Astrocyte (in vitro differentiated cells and primary cell): ENCODE measurements at places on chromosomes 2 and 18.

GRCh38 chr2:231128541-231128940 lies 3.7 kb upstream of the HTR2B start:
- no peaks in the 10 kb centered on the region for H3K27me3 ChIP-seq
- peaks cover 3% of the 10 kb centered on the region for H3K4me1 ChIP-seq
- H3K36me3 ChIP-seq, result no peaks in the 10 kb centered on the region
- H3K27ac ChIP-seq, result no peak overlapping the region
- no peak for DNase-seq

DNA sequence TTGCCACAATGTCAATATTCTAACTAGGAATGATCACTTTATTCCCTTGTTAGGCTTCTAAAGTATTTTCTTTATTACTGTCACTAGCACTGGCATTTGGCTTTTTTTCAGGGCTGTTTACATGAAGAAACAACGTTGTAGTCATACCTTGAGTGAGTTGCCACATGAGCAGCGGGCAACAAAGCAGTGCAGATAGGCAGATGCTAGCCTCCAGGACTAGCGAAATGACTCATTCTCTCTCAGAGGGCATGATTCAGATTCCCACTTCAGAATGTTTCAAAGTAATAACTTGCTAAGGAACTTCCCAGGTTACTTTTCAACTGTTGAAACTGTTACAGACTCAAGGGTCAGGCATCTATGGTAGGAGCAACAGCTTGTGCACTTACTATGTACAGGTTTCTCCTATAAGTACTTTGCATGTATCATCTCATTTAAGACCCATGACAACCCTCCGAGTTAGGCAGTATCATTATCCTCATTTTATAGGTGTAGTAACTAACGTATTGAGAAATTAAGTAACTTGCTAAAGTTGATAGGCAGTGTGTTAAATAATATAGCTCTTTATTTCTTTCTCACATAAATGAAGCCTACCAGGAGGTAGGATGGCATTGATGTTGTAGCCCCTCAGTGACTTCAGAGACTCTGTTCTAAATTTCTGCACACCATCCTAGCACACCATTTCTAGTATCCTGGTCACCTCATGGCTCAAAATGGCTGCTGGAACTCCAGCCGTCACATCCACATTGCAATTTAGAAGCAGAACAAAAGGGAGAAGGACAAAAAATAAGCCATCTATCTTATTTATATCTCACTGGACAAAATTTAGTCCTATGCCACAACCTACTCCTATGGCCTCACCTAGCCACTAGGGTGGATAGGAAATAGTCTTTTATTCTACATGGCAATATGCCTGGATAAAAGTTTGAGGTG lies 83.3 kb downstream of the ICOS start:
- H3K27me3 ChIP-seq, result peaks cover under 1% of the 10 kb centered on the region
- no peak overlapping the region for H3K4me3 ChIP-seq

GRCh38 chr2:75079575-75079974 lies 119.7 kb downstream of the TACR1 start:
- DNase-seq, result peak; percentile 12
- H3K36me3 ChIP-seq, result no peaks in the 10 kb centered on the region
- peaks cover 6% of the 10 kb centered on the region for H3K4me1 ChIP-seq
- H3K27me3 ChIP-seq, result no peaks in the 10 kb centered on the region
- H3K4me3 ChIP-seq, result no peak overlapping the region

GRCh38 chr2:236582968-236583367 lies 13.3 kb downstream of the ACKR3 start:
- no peak for DNase-seq
- no peak overlapping the region for H3K4me3 ChIP-seq
- H3K36me3 ChIP-seq, result no peaks in the 10 kb centered on the region
- H3K27me3 ChIP-seq, result peaks cover 2% of the 10 kb centered on the region
- H3K27ac ChIP-seq, result no peak overlapping the region

DNA sequence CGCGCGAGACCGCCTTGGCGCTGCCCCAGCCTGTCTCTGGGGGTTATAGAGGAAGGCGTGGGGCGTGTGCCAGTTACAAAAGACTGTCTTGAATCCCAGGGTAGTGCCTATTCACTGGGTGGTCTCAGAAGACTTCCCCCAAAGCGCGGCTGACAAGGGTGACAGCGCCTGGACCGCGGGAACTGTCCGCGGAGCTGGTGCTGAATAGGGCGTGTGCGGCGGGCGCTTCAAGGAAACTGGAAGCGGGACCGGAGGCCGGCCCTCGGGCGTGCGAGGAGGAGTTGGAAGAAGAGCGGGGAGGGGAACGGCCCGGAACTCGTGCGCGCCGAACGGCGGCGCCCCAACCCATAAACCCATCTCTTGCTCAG lies 2.3 kb downstream of the EGR4 start:
- H3K27me3 ChIP-seq, result peaks cover 92% of the 10 kb centered on the region
- no peaks in the 10 kb centered on the region for H3K36me3 ChIP-seq
- DNase-seq, result peak; percentile 36

DNA sequence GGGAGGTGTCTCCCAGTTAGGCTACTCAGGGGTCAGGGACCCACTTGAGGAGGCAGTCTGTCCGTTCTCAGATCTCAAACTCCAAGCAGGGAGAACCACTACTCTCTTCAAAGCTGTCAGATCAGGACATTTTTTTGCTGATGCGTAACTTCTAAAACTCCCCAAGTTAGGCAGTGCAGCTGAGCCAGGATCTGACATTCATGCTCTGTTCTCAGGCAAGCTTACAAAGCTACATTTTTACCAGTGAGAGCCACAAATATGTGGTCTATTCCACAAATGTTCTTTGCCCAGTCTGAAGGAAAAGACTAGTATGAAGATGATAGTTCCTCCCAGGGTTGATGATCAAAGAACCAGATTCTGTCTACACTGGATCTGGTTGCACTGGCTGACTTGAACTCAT lies 184.1 kb downstream of the MTCL1 start:
- H3K27me3 ChIP-seq, result no peaks in the 10 kb centered on the region
- DNase-seq, result peak; percentile 87
- H3K36me3 ChIP-seq, result no peaks in the 10 kb centered on the region
- H3K27ac ChIP-seq, result peak overlapping the region; percentile 75
- H3K4me3 ChIP-seq, result peak overlapping the region; percentile 32

GRCh38 chr18:59267503-59268126 lies 5.6 kb downstream of the RAX start:
- no peak for DNase-seq
- H3K4me1 ChIP-seq, result peaks cover 3% of the 10 kb centered on the region
- no peaks in the 10 kb centered on the region for H3K36me3 ChIP-seq
- H3K27ac ChIP-seq, result no peak overlapping the region
- no peak overlapping the region for H3K4me3 ChIP-seq

DNA sequence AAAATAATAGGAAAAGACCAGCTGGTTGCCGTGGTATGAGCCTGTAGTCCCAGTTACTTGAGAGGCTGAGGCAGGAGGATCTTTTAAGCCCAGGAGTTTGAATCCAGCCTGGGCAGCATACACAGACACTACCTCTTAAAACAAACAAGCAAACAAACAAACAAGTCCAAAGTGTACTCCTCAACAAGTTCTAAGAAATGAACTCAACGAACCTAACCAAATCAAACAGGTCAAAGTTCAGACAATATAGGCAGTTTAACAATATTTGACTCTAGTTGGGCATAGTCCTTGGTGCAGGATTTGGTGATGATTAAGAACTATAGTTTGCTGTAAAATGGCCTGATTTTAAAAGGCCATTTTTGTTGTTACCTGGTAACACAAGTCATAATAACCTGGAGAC lies 41.9 kb upstream of the RHOB start:
- no peaks in the 10 kb centered on the region for H3K36me3 ChIP-seq
- no peaks in the 10 kb centered on the region for H3K27me3 ChIP-seq

GRCh38 chr2:177147093-177147694 lies 65.4 kb upstream of the HNRNPA3 start:
- H3K4me3 ChIP-seq, result no peak overlapping the region
- H3K36me3 ChIP-seq, result no peaks in the 10 kb centered on the region
- peaks cover 33% of the 10 kb centered on the region for H3K27me3 ChIP-seq
- H3K27ac ChIP-seq, result no peak overlapping the region
